ENCODE measurements at places on chromosomes 5 and 9.

DNA sequence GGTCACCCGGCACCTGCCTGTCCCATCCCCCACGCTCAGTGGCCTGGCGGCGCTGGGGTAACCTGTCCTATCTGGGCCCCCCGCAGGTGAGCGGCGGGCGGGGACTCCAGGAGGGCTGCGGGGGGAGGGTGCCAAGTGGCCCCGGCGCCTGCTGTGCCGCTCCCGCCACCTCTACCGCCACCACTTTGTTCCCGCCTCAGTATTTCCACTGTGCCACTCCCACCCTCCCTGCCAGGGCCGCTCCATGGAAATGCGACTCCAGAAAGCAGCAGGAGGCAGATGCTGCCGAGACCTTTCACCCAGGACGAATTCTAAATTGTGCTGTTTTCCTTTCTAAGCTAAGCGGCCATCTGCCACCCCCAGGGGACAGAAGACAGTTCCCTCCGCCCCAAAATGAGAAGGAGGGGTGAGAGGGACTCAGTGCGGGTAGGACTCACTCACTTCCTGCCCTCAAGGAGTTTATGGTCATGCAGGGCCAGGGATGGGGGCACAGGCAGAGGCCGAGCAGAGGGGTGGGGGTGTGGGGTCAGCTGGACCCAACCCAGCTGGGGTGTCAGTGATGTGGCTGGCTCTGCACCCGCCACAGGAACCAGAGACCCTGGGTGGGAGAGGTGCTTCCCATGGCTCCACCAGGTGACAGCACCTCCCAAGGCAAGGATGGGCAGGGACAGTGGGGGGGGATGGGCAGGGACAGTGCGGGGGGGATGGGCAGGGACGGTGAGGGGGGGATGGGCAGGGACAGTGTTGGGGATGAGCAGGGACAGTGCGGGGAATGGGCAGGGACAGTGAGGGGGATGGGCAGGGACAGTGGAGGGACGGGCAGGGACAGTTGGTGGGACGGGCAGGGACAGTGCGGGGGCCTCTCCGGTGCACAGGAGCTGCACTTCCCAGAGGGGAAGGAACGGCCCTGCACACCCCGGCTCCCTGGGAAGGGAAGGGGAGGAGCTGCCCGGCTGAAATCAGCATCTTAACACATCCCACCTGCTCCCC is 17.8 kb downstream of the NOTCH1 start:
- peak; percentile 51 for DNase-seq

DNA sequence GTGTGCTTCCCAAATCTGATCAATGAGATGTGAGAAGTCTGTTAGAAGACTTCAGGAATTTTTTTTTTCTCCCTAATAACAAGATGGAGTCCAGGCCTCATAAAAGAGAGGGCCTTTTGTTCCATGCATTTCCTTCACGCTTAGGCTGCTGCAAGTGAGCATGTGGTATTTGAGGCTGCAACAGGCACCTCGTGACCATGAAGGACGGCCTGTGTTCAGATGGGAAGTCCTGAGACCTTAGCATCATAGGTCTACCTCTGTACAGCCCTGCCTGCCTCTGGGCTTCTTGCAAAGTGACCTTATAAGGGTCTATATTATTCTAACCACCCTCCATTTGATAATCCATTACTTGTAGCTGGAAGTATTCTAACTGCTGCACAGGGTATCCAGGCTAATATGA is 86.6 kb downstream of the BOD1 start:
- no peak for DNase-seq

- no peak for DNase-seq
Observed at GRCh38 chr5:169908864-169909263, 71.4 kb downstream of the INSYN2B start.

GRCh38 chr5:138241688-138242571 is 28.8 kb upstream of the CDC23 start:
- DNase-seq = peak; percentile 70

- DNase-seq = no peak
Observed at GRCh38 chr9:17846948-17847655, 268.2 kb downstream of the SH3GL2 start.

- DNase-seq = peak; percentile 88
Observed at GRCh38 chr9:124835026-124835557, 18.2 kb upstream of the WDR38 start.

GRCh38 chr5:6251565-6252102 is 126.7 kb downstream of the MED10 start:
- no peak for DNase-seq

DNA sequence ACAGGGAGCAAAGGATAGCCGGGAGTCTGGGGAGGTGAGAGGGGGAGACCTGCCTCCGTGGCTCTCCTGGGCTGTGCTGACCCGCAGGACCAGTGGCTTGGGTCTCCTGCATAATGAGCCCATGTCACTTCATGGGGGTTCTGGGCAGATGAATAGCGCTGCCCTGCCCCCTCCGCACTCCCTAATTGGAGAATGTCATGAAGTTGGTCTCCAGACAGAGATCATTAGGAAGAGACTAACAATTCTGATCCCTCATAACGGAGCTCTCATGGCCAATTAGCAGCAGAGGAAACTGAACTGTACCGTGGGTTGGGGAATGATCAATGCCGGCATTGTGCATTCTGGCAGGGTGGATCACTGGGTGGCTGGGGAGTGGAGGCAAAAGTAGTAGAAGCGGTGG is 186.1 kb downstream of the FSTL4 start:
- no peak for DNase-seq

Measured in Right ventricle myocardium inferior (tissue), 1 donor.